ENCODE measurements at places on chromosomes 1 and 21.

GRCh38 chr1:222711319-222712252 is 705 bp downstream of the AIDA start:
- peak; percentile 28 for DNase-seq

DNA sequence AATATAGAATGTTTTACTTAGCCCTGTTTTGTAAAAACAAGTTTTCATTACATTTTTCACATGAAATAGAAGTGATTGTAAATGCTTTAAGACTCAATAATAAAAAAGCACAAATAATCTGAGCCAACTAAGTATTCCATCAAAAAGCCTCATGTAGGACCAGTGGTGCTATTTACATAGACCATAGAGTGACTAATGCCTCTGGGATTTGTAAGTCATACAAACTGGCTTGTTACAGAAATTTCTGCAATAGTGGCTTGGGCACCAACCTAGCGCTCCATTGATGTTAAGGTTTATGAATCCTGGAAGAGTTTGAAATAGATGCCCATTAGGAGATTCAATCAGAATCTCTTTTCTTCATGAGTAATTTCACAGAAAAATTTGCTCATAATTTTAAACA is 31.9 kb downstream of the ZMYM1 start:
- DNase-seq: no peak

- DNase-seq: no peak
These were observed 60.1 kb downstream of the HNRNPR start for GRCh38 chr1:23283667-23284602.

DNA sequence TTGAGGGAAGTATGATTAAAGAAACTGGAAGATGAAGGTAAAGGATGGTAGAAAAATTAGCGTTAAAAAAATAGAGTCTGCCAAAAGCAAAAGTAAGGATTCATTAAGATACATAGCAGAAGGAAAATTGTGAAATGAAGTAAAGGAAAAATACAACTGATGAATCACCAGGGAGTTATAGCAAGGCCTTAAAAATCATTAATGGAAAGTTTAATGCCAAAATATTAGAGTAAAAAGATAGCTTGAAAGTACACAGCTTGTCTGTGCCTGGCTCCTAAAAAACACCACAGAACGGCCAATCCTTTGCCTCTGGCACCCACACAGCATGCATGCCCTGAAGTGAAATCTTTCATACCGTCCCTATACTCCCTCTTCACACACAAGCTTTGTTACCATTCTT is 66.9 kb upstream of the APOBEC4 start:
- DNase-seq: no peak

- DNase-seq: no peak
These were observed 38.7 kb downstream of the BTBD8 start for GRCh38 chr1:92118826-92119225.

DNA sequence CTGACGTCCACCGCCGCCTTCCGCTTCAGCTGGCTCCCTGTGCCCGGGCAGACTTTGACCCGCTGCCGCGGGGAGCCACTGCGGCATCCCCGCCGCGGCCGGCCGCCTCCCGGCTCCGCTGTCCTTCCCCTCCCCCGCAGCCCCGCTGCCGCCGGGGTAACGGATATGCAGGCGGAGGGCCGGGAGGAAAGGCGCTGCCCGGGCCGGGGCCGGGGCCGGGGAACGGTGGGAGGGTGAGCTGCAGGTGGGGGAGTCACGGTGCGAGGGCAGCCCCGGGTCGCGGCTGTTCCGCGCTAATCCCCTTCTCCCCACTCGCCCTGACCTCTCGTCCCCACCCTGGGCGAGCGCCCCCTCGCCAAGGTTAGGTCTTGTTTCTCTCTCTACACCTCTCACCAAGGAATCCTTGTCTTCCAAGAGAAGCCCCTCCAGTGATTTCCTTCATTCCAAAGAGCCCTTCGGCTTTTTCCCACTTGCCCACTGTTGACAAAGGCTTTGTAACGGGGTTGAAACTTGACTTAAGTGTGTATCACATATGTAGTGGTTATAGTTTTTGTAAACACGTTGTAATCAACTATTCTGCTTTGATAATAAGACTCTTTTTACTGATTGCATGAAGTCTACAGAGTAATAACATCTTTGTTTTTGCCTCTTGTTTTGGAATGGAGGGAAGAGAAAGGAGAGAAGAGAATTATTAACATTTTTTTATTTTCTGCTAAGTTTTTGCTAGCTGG is 669 bp downstream of the XPR1 start:
- DNase-seq: peak; percentile 68

- DNase-seq: no peak
These were observed 23.7 kb upstream of the NFIA start for GRCh38 chr1:61058483-61059245.

DNA sequence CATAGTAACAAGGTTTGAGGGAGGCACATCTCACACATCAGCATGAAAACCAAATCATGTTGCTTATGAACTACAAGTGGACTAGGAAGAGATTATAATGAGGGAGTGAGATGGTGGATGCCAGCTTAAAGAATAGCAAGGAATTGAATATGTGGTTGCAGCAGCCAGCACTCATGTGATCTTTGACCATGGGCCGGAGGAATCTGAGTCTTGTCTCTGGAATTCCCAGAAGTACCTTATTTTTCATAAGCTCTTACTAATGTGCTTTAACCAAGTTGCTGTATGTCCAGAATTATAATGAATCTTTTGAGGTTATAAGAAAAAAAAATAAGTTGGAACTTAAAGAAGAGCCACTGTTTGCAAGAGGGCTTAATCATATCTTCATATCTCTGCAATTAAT is 97.0 kb downstream of the DISP1 start:
- DNase-seq: no peak

GRCh38 chr1:226643177-226643576 is 94.6 kb downstream of the STUM start:
- peak; percentile 58 for DNase-seq

DNA sequence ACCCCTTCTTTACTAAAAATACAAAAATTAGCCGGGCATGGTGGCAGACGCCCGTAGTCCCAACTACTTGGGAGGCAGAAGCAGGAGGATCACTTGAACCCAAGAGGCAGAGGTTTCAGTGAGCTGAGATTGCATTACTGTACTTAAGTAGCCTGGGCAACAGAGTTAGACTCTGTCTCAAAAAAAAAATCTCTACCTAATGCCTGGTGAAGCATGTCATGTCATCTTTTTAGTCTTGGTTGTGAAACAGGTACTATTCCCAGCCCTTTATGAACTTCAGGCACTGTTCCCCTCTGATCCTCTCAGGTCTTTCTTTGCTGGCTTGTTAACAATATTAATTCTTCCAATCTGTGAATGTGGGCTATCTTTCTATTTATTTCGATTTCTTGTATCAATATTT is 22.1 kb downstream of the PRRC2C start:
- no peak for DNase-seq

GRCh38 chr21:33325222-33326067 is 675 bp downstream of the IFNAR1 start:
- peak; percentile 63 for DNase-seq
